ENCODE measurements at places on chromosomes 1 and 21.

DNA sequence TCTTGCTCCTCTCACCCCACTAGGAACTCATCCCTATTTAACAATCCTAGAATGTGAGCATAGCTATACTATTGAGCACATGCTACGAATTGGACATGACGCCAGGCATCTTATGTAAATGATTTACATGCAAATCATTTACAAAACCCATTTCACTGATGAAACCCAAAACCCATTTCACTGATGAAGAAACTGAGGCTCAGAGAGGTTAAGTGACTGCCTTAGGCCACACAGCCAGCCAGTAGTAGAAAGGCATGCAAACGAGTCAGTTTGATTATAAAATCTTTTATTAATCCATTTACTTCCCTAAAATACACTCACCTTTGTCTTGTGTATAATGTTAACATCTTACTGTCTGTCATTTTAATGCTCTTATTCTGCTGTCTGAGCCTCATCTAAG is 87.9 kb downstream of the PLXNA2 start:
- DNase-seq, result no peak

DNA sequence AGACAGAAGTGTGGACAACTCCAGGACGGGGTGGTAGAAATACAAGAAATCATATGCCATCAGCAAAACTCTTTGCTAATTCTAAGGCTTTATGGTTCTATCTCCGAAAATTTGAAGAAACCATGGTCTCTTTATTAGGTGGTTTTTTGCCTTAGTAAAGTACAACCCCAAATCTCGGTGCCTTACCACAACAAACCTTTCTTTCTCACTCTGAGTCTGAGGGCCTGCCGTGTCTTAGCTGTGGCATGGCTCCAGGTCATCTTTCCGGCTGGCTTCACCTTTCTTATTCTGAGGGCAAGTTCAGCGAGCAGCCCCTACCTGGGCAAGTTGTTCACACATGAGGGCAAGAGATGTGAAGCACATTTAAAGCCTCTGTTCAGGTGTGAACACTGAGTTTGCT is 280.6 kb downstream of the TTLL7 start:
- no peak for DNase-seq

DNA sequence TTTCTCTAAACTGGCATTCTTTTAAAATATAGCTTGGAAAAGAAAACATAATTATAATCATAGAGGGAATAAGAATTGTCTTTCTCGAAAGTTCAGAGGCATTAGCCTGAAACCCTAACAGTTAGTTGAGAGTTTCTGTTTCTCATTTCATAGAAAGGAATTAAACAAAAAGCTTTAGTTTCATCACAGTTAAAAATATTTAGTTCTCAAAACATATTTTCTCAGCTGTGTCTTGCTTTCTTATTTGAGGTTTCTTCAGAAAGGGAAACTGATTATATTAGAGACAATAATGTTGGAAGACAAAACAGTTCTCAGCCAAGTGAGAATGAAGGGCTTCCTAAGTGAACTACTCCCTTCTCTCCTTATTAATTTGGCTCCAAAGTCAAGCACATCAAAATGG is 75.4 kb upstream of the C1orf105 start:
- DNase-seq, result no peak

GRCh38 chr1:223827193-223827663 is 18.5 kb downstream of the TP53BP2 start:
- no peak for DNase-seq

DNA sequence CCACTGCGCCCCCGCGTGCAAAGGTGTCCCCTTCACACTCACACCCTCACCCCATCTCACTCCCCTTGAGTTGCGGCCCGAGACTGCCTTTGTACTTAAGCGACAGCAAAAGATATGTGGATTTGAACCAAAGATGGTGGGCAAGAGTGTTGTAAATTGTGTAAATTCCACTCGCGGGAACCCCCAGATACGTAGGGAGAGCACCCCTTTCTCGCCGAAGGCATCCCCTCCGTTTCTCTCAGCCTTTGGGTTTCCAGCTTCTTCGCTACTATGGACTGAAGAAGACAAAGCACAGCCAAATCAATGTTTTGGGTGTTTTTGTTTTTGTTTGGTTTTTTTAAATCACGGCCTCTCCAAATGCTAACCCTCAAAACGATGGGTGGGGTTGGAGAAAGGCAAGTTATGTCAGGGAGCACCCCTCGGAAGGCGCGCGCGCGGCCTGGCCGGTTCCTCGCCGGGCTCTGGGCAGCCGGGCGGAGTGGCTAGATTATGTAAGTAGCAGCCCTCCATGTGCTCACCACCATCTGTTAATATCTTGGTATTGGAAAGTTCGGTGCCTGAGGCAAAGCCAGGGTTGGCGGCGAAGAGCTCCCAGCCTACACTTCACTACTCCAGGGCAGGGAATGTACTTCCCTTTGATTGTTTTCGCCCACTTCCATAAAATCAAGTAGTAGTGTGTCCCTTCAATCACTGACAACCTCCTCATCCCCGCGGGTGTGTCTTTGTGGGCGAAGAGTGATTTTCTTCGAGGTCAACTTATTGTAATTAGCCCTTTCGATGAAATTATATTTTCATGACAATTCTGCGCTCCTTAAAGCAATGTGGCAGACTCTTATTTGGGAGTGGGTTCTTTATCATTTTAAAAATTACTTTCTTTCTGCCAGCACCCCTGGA is 4.0 kb upstream of the PROX1 start:
- DNase-seq, result no peak

GRCh38 chr1:112687361-112687760 is 12.9 kb downstream of the MOV10 start:
- DNase-seq, result no peak

DNA sequence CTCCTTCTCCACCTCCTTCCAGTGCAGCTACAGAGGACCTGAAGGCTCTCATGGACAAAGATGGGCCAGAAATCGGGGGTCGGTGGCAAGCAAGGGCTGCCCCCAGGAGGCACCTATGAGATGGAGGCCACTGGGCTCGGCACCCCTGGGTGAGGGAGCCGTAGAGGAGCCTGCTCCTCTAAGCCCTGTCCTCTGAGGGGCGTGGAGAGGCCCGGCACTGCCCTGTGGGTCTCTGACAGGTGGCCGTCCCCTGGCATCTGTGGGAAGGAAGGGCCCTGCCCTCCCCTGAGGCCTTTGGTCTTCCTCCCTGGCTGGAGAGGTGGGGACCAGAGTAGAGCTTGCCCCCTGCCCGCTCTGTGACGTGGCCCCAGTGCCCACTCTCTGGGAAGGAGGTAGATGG is 30.9 kb downstream of the PRDM16 start:
- DNase-seq, result no peak

- DNase-seq, result no peak
These were observed 42.3 kb upstream of the CCDC190 start for GRCh38 chr1:162903246-162903645.

DNA sequence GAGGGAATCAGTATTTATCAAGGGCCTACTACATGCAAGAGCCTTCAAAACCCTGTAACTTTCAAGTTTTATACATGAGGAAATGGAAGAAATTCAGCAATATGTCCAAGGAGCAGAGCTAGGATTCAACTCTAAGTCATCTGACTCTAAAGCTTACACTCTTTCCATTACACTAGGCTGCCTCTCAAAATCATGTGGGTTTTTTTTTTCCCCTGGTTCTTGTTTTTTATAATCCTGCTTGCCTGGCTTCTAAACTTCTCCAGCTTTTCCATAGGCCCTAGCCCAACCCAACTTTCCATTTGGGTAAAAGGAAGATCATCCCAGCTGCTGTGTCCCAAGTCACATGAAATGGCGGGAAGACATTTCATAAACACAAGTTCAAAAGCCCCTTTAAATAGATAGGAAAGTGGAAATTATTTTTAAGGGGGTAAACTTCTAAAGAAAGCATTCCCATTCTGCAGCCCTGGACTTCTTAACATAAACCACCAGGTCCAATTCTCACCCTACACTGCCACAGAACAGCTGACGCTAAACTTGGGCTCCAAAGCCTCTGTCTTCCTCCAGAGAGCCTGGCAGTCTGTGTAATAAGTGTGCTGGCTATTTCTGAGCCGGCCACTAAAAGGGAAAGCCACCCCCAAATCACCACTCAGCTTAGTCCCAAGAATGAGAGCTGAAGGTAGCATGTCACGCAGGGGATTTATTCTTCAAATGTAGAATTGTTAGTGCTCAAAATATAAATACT is 46.9 kb downstream of the ITPKB start:
- no peak for DNase-seq

- DNase-seq, result no peak
These were observed 184.5 kb upstream of the KAZN start for GRCh38 chr1:14413819-14414490.

All from natural killer cell (primary cell).